ENCODE measurements at places on chromosomes 1 and 21.

DNA sequence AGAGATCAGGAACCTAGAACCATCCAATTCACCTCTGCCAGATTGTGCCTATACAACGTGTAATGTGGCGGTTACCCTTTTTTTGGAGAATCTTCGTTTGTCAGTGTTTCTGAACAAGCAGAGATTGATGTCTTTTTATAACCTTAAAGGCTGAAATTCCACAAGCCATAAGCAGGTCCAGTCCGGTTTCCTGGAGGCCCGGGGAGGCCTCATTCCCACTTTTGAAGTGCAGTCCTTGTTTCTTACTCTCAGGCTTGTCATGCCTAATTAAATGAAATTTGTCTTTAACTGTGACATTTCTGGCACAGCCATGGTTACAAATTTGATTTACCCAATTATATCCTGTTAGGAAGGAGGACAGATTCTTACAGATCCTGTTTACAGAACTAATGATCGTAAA lies 27.8 kb downstream of the ZNF362 start:
- DNase-seq: no peak

GRCh38 chr1:159804924-159805323 lies 2.8 kb downstream of the FCRL6 start:
- no peak for DNase-seq

GRCh38 chr1:197178998-197179397 lies 32.5 kb upstream of the ASPM start:
- DNase-seq: no peak

GRCh38 chr1:166588741-166589140 lies 250.5 kb upstream of the POGK start:
- no peak for DNase-seq

- no peak for DNase-seq
These were observed 9.9 kb upstream of the IL22RA1 start for GRCh38 chr1:24152631-24153494.

GRCh38 chr1:169132512-169133227 lies 26.2 kb downstream of the ATP1B1 start:
- DNase-seq: no peak

Measured in SIG-M5 (cell line).